ENCODE measurements at places on chromosomes 13 and 19.

DNA sequence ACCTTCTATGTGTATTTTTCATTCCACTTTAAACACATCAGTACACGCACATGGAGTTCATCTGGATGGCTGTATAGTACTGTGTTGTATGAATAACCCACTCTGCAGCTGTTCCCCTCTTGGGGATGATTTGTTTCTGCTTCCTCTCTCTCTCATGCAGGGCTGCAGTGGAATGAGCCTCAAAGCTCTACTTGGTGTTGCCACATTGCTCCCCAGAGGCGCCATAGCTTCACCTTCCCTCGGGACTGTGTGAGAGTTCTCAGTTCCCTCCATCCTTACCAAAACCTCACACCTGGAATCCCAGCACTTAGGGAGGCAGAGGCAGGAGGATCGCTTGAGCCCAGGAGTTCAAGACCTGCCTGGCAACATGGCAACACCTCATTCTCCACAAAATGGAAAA lies 28.4 kb upstream of the GPR183 start:
- no peak for DNase-seq

GRCh38 chr19:54203151-54203611 lies 2.5 kb downstream of the RPS9 start:
- no peak for DNase-seq

- no peak for DNase-seq
Observed at GRCh38 chr19:7541475-7541824, 5.9 kb downstream of the PNPLA6 start.

DNA sequence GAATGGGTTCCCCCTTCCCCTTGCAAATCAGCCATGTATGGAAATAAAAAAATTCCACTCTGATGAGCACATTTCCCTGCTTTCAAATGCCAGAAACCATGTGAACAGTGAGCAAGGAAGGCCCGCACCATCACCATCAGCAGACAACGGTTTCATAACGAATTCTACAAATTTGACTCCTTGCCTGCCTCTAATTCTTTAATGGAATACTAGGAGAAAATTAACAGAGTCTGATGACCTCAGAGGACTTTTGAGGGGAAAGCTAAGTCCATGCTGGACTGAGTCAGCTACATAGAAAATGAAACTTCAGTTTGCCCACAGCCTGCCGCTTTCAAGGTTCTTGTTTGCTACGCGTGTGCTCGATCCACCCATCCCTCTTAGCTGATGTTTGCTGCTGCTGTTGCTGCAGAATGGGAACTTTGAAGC lies 46.7 kb upstream of the KL start:
- no peak for DNase-seq

DNA sequence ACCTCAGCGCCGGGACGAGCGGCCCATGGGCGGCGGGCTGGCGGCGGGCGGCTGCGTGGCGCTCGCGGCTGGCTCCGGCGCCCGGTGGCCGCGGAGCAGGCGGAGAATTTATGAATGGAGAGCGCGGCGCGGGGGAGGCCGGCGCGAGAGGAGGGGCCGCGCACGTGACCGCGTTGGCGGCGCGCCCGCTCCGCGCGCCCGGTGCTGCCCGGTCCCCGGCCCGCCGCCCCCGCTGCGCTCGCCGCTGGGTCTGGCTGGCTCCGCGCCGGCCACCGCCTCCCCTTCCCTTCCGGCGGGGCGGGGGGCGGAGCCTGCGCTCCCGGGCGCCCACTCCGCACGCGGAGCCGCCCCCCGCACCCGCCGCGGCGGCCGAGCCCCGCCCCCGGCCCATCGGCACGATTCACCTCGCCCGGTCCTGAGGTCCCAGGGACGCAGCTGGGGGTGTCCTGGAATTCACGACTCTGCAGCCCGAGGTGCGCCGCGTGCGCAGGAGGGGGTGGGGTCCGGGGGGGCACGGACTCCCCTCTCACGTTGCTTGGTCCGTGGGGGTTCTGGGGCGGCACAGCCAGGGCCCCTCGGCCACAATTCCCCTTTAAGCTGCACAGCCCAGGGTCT lies at the start of gene CBARP:
TSS of gene CBARP (minus strand) at position 252 of the 615 bp plus-strand sequence. CDS start 1,905 bp downstream, outside the sequence.
- peak; percentile 46 for DNase-seq

DNA sequence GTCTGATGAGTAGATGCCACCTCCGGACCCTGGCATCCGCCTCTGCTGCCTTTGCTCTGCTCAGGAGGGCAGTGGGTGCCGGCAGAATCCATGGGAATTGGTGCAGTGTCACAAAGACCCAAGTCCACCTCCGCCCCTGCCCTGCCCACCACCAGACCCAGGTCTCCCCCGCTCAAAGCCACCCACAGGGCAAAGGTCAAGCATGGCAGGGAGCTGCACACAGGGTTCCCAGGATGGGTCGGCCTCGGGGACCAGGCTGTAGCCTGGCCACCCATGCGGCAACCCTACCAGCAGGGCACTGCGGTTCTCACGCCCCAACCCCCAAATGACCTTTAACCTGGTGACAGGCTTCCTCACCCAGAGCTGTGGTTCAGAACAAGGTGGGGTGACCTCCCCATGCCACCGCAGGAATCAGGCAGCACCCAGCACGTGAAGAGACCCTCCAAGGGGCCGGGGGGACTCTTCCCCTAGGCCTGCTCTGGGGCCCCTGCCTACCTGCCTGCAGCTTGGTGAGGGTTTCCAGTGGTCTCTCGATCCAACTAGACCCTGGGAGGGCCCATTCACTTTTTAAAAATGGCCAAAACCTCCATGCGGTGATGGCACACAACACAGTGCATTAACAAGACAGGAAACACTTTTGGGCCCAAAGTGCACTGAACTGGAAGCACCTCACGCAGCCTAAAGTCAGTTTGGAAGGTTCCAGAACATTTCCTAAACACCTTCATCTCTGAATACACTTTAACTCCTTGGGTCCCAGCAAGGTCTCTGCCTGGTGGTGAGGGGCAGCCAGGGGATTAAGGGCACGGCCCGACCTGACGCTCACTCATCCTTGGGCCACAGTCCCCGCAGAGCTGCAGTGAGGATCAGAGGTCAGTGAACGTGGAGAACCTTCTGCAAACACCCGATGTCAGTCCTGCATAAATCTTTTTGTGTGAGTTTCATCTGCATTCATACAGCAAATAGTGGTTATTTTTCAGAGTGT lies 11.0 kb downstream of the GAS6 start:
- no peak for DNase-seq

DNA sequence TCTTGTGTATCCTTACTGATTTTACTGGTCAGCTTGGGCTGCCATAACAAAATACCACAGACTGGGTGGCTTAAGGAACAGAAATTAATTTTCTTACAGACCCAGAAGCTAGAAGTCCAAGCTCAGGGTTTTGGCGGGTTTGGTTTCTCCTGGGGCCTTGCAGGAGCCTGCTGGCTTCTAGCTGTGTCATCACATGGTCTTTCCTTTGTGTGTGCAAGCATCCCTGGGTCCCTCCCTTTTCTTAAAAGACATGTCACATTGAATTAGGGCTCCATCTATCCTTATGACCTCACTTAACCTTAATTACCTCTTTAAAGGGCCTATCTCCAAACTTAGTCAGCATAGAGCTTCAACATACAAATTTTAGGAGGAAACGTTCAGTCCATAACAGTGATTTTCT lies 23.4 kb downstream of the UBAC2 start:
- no peak for DNase-seq

DNA sequence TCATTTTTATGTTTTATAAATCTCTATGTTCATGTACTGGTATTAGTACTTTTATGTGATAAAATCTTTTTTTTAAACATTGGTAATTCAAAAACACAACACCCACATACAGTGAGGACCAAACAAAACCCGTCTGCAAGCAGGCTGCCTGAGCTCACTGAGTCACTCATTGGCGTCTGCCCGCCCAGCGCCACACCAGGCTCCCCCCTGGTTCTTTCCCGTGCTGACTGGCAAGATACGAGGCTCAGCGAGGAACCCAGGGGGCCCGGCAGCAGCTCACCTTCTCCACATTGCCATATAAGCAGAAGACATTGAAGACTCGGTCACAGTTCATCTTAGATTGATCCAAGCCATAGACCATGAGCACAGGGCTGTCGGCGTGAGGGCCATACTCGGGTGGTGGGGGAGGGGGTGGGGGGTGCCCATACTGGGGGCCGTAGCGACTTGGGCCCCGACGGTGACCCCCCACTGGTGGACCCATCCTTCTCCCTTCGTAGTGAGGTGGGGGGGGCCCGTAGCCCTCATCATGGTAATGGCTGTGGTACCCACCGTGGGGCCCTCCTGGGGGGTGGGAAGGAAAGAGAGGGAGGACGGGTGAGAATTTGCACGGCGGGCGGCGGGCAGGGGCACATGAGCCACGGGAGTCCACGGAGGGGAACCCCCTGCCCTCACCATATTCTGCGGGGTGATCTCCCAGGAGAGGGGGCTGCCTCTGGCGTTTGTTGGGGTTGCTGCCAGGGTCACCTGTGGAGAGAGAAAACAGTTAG lies 8.4 kb upstream of the ECH1 start:
- no peak for DNase-seq

GRCh38 chr13:81779876-81780275 lies 1439.0 kb upstream of the SPRY2 start:
- no peak for DNase-seq

GRCh38 chr19:6475321-6476108 lies 6.1 kb downstream of the DENND1C start:
- DNase-seq, result no peak

GRCh38 chr19:45322744-45323281 lies at the start of gene CKM:
Gene CKM (minus strand): TSS chr19:45322875. CDS start chr19:45319713, 3,162 bp downstream.
- DNase-seq, result no peak

DNA sequence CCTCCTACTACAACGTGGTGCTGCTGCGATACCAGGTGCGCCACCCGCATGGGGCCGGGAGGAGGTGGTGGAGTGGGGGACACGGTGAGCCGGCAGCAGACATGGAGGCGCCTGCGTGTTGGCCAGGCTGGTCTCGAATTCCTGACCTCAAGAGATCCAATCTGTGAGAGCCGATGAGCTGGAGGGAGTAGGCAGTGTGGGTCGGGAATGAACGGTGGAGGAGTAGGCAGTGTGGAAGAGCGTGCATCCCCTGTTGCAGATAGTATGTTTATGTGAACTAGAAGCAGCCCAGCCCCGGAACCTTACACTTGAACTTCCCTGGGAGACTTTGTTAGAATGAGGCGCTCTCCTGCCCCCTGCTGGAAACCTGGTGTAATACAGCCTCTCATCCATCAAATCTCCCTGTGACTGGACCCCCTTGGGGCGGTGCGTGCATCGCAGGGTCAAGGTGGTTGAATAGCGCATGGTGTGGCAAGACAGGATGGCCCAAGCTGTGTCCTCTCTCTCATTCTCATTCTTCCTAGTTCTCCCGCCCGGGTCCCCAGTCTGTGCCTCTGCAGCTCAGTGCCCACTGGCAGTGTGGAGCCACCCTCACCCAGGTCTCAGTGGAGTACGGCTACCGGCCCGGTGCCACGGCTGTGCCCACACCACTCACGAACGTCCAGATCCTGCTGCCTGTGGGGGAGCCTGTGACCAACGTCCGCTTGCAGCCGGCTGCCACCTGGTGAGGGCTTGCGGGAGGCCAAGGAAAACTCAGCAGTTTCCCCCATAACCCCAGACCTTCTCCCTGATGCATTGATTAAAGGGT lies 10.5 kb upstream of the B3GNT3 start:
- peak; percentile 80 for DNase-seq

- no peak for DNase-seq
Observed at GRCh38 chr19:9580728-9581127, 3.6 kb downstream of the ZNF121 start.

GRCh38 chr13:31853643-31854326 lies 114.5 kb downstream of the RXFP2 start:
- DNase-seq, result no peak

- DNase-seq, result no peak
Observed at GRCh38 chr19:39858541-39858940, 12.4 kb upstream of the FBL start.

GRCh38 chr19:55208880-55209692 lies at the start of gene PTPRH:
Gene PTPRH (minus strand): TSS chr19:55209501. CDS start chr19:55209433, 68 bp downstream.
- no peak for DNase-seq

- no peak for DNase-seq
Observed at GRCh38 chr13:61900033-61900432, 484.4 kb upstream of the PCDH20 start.

GRCh38 chr13:72585254-72585653 lies 142.2 kb downstream of the MZT1 start:
- DNase-seq, result no peak

DNA sequence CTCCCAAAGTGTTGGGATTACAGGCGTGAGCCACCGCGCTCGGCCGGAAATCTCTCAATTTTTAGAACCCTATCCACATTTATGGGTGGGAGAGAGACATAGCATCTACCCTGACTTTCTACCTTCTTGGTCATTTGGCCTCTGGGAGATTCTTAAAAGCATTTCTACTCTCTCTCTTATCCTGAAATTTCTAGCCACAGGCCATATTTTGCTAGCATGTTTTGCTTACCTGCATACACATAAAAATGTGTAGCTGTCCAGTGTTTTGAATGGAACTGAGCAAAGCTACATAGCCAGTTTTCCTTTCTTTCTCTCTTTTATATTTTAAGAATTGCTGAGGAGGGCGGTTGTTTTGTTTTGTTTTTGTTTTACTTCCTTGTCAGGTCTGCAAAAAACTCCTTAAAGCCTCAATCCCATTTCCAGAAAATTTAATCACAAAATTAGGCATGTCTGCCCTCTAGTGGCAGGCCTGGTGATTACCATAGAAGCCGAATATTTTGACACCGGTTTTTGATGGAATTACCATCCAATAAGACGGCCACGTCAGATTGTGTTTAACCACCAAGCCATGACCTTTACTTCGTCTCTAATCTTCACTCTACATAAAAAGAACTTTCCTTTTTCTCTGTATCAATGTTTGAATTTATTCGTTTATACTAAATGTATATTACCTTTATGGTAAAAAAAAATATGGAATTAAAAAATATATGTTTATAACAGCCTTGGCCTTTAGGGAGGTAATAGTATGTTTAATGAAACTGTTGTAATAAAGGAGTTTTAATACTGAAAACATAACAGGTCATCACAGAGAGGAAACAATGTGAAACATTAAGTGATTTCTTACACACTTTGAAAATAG lies 34.4 kb upstream of the OXGR1 start:
- peak; percentile 59 for DNase-seq

GRCh38 chr19:46515879-46516350 lies 20.2 kb upstream of the PNMA8B start:
- no peak for DNase-seq

- DNase-seq, result peak; percentile 63
Observed at GRCh38 chr19:3270902-3271301, 46.4 kb downstream of the CELF5 start.

GRCh38 chr19:53868091-53868891 lies 608 bp downstream of the MYADM start:
- peak; percentile 55 for DNase-seq

DNA sequence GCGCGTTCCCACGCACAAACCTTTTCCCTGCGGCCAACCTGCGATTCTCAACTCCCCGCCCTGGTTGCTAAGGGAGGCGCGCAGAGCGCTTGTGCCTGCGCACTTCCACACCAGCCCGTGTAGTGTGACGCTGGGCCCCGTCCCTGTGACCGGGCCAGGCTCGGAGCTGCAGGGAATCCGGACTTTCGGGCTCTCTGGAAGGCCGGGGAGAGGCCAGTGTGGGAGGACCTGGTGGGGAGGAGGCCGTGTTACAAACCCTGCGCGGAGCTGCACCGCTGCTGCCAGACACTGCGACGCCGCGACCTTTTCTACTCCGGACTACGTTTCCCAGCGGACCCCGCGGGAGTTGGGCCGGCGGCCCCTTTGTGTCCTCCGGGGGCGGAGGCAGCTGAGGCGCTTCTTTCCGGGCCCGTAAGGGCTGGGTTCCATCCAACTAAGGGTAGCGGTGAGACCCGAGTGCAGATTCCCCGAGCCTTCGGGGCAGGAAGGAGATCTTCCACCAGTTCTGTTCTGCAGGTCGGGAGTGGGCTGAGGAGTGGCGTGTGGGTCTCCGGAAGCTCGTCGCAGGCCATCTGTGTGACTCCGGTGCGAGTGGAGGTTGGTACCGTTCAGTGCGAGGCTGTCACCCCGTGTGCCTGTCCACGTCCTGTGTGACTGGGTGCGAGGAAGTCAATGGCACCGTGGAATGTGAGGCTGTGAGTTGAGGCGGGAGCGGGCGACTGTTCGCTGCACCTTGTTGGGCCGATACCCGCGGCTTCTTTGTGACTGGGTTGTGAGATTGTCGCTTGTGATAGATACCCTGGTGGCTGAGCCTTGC lies at the start of gene ZNF570:
TSS of gene ZNF570 (plus strand) at position 396 of the 817 bp plus-strand sequence. CDS start 999 bp downstream, outside the sequence.
- peak; percentile 88 for DNase-seq
